Activated CD4-positive, alpha-beta T cell treated with anti-CD3 and anti-CD28 coated beads, Interleukin-2, amount 50 U/mL, for 16 hours (primary cell): ENCODE measurements at places on chromosomes 7 and 10.

GRCh38 chr7:126667742-126668366, 584.9 kb downstream of the GRM8 start:
- no peak for DNase-seq

- DNase-seq = peak; percentile 10
Observed at GRCh38 chr10:94042001-94042833, 48.5 kb downstream of the PLCE1 start.

GRCh38 chr7:122543166-122543565, 155.8 kb downstream of the RNF133 start:
- no peak for DNase-seq

DNA sequence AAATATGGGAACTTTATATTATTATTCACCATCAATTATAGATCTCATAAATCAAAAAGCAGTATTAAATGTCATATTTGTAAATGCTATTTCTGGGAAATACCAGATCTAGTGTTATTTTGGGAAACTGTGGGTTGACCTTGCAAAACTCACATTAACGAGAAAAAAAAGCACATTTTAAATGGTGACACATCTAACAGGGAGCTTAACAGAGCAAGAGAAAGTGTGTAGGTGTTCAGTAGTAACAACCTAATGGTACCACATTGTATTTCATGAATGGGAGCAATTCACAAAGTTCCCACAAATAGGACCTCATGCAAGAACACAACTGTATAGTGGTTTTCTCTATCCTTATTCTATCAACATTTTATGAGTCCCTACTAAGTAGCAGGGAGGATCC, 26.2 kb upstream of the HDAC9 start:
- DNase-seq = no peak

DNA sequence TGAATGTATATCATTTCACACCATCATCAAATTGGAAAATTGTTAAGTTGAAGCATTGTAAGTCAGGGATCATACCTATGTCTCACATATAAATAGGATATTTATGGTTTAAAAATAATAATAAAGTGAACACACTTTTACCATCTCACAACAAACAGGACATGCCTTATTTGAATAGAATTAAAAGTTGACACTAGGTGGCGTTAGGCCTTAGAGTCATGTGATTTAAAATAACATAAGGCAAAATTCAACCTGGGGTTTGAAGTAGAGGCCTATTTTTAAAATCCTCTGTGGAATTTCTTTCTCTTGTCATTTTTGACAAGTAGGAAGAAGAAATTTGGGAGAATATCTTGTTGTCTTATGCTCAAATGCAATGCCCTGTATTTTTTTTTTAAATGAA, 184.7 kb upstream of the PCDH15 start:
- no peak for DNase-seq

- no peak for DNase-seq
Observed at GRCh38 chr10:103042908-103043307, 124.8 kb downstream of the CNNM2 start.

GRCh38 chr10:112182784-112183328, 709 bp downstream of the GPAM start:
- DNase-seq = no peak

DNA sequence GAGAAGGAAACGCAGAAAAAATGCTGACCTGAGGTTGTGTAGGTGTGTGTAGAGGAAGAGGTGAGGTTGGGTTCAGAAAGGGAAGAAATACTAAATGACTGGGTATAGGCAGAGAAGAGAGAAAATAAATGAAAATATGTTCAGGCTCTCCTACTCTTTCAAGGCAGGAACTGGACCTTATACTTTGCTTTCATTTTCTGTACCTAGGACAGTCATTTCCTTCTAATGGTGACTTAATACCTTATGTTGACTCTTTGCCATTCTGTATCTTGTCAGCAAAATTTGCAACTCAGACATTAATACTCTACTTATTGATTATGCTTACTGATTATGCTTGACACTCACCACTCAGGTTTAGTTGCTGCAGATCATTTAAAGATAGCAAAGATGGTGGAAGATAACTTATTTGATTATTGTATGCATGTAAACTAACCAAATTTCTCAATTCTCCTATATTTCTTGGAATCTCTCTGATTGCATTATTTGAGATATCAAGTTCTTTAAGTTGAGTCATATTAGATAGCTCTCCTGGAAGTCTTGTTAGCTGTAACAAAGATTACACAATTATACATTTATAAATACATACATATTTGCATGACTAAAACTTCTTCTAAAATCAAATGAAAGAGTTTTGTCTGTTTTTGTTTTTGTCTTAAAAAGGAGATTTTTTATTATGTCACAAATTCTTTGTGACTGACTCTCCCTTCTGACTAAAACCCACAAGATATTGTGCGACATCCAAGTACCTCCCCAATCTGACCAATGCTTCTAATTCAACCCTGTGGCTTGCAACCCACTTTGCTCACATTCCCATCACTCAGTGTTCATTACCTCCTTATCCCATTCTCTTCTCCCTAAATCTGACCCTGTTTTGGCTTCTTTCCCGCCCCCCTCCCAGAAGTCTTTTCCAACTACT, 20.0 kb downstream of the LRRD1 start:
- DNase-seq = no peak

- DNase-seq = no peak
Observed at GRCh38 chr7:45642044-45642443, 67.9 kb downstream of the ADCY1 start.

DNA sequence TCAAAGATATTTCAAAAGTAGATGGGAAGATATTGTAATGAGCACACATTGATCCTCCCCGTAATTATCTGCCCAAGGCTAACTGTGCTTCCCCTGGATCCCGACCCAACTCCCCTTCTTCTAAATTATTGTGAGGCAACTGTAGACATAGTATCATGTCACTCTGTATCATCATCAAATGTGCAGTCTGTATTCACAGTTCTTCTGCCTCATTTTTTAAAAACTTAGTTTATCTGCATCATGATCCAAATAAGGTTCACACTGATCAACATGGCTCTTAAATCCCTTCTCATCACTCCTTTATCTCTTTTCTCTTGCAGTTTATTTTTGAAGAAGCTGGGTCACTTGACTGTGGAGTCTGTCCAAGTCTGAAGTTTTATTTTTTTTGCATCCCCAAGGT, 27.5 kb downstream of the CDCA7L start:
- no peak for DNase-seq

GRCh38 chr7:30887464-30887872, 24.2 kb upstream of the AQP1 start:
- DNase-seq = no peak

- no peak for DNase-seq
Observed at GRCh38 chr10:116110736-116111135, 162.3 kb downstream of the GFRA1 start.

GRCh38 chr7:105776068-105776790, 100.2 kb downstream of the ATXN7L1 start:
- DNase-seq = no peak

GRCh38 chr10:74328388-74328787, 177.4 kb downstream of the ADK start:
- DNase-seq = no peak

- DNase-seq = no peak
Observed at GRCh38 chr10:127743205-127743604, 6.2 kb downstream of the FOXI2 start.

DNA sequence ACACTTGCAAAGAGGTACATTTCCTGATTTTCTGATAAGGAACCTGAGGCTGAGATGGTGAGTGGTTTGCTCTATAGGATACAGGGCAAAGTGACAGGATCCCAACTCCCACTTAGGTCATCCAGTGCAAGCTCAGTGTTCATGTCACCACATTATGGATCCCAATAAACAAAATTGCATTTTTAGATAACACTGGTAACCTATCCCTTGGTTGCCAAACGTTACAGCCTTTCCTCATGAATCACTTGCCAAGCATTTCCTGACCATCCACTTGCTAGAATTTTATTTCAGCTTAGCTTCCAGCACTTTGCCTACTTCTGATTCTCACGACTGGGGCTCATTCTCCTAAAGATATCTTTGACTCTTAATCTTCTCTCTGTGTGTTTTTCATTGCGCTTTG, 131.4 kb upstream of the ODAD2 start:
- DNase-seq = no peak

GRCh38 chr7:148260599-148260998, 330.0 kb upstream of the C7orf33 start:
- DNase-seq = no peak

DNA sequence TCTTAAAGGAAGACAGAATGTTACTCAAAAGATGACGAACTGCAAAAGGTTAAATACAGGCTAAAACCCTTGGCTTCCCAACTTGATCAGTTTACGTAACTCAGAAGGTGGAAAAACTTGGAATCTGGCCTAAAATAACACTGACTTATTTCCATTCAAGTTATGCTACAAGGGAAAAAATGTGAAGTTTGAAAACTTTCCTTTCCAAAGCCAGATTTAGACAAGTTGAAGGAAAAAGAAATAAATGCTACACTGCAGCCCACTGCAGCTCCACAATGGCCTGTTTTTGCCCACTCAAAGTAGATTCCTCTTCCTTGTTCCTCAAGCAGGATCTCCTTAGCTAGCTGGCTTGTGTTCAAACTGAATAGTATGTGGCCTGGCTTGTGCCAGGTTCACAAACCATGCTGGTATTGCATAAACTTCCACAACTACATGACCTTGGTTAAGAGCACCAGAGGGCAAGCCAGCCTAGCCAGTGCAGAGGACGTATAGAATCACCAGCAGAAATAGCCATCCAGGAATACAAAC, 166.2 kb downstream of the CPEB3 start:
- DNase-seq = no peak

GRCh38 chr7:2354939-2355704, 495 bp downstream of the EIF3B start:
- DNase-seq = no peak

DNA sequence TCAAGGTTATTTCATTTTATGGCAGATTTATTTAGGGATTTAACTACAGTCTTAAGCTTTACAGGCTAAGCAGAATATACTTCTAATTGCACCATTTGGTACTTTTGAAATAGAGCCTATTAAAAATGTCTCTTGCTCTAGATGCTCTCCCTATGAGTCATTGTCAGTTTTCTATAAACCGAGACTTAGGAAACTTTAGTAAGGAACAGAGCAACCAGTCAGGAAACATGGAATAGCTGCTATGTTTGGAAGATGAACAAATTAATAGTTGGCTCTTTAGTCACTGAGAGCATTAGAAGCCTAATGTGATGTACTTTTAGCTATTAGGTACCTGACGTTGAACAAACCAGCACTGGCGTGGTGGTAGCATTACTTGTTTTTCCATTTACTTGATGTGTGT, 35.3 kb downstream of the INPP5F start:
- no peak for DNase-seq
